ENCODE measurements at places on chromosomes 7 and 10.

- peak; percentile 11 for DNase-seq
Measured at GRCh38 chr10:96919785-96920430, 87.8 kb downstream of the LCOR start.

GRCh38 chr7:139721417-139721816, 56.4 kb downstream of the HIPK2 start:
- no peak for DNase-seq

GRCh38 chr7:131196803-131197202, 130.9 kb upstream of the MKLN1 start:
- peak; percentile 19 for DNase-seq

DNA sequence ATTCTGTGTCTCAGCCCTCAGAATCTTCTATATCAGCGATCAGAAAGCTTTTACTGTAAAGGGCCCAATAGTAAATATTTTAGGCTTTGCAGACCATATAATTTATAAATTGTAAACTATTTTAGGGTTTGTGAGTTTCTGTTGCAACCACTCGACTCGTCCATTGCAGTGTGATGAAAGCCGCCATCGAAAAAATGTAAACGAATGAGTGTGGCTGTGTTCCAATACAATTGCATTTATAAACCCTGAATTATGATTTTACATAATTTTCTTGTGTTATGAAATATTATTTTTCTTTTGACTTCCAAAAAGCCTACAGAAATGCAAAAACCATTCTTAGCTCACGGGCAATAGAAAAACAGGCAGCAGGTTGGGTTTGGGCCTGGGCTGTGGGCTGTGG, 62.5 kb upstream of the ADO start:
- DNase-seq: no peak

DNA sequence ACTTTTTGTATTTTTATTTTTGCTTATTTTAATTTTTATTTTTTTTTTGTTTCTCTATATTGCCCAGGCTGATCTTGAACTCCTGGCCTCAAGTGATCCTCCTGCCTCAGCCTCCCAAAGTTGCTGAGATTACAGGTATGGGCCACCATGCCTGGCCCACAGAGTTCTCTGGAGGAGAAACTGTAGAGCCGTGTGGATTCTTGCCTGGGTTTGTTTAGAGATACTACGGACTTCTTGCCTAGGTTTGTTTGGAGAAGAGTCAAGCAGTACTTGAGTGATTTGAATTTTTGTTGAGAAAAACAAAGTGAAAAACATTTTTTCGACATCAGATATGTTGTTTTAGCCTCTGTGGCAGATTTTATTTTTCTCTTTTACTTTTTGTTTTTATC, 99.0 kb downstream of the CAMK1D start:
- no peak for DNase-seq

GRCh38 chr7:34928052-34928451, 109.2 kb downstream of the DPY19L1 start:
- DNase-seq: peak; percentile 62

- DNase-seq: peak; percentile 41
Measured at GRCh38 chr7:34067005-34067778, 161.9 kb downstream of the BMPER start.

DNA sequence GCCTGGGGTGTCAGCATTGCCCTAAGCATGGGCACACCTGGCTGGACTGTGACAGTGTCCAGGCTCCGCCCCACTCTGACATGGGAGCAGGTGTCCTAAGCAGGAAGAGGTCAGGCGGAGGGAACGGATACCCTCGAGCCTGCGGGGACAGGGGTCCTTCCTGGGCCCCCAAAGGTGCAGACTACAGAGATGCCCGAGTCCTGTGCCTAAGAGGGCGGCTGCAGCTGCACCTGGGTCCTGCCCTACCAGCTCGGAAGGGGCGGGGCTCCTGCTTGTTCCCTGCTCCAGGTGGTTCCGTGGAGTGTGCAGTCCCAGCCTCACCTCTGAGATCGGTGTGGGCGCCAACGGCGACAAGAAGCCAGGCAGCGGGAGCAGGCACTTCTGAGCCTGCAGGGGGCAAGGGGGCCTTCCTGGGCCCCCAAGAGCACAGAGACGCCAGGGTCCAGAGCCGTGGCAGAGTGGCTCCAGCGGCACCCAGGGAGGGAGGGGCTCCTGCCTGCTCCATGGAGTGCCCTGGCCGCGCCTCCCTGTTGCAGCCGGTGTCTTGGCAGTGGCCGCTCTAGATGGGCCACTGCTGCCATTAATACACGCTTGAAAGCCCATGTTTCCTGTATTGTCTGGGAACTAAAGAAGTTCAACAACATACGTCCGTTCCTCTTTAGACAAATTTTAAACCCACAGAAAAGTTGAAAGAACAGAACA, 64.5 kb upstream of the CACNA2D1 start:
- DNase-seq: no peak

Measured in A172 (cell line).